ENCODE measurements at places on chromosomes 5 and 9.

DNA sequence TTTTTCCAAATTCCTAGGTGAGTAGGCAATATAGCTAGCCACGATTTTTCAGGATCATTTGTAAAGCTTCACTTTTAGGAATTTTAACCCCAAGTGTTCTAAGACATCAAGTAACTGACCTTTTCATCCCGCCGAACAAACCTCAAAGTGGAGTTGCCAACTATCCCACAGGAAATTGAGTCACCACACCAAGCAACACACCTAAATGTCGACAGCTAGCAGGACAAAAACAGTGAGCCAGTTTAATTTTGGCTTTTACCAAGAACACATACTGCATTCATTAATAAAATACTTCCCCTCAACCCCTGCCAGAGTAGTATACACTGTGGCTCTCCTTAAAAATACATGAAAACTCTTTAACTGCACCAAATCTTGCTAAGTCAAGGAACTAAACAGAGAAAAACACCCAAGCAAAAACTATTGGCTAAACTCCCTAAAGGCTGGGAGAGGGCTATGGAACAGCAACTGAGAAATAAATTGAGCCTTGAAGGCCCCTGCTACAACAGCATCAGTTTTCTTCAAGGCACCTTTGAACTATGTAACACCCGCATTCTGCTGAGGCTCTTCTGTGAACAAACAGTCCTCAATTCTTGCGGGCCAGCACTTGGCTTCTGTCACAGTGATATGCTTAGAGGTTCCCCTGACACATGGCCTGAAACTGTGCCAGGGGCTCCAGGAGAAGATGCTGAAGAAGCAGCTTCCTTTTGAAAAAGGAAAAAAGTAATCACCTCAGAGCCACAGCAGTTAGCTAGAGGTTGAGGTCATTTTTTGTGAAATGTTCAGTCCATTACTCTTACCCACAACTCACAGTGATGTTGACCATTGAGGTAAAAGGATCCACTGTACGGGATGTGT, 459.6 kb downstream of the RAB3C start:
- DNase-seq: no peak

- no peak for DNase-seq
Observed at GRCh38 chr5:82356808-82357671, 78.9 kb upstream of the RPS23 start.

DNA sequence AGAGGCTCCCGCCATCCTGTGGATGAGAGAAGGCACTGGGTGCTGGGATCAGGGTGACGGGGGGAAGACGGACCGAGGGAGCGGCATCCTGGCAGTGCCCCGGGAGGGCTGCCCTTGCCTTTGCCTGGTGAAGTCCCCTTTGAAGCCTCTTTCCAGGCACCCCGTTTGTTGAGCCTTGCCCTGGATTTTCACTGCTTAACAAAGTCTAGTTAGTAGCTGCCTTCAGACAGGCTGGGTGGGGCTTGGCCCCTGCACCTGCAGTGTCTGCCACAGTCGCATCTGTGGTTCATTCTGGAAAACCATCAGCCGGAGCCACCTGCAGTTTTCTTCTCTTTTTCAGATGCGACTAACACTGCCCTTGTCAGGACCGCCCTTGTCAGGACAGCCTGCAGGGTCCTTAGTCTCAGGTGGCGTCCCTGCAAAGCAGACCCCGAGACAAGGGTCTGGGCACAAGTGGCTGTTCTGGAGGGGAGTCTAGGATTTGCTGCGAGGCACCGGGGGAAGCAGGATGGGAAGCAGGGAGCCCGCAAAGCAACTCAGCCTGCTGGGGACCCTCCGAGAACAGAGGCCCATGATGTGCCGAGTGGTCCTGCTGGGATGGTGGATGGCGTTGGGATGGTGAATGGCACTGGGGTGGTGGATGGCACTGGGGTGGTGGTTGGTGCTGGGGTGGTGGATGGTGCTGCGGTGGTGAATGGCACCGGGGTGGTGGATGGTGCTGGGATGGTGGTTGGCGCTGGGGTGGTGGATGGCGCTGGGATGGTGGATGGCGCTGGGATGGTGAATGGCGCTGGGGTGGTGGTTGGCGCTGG, 147.9 kb upstream of the COL5A1 start:
- no peak for DNase-seq

GRCh38 chr5:31770132-31770720, 131.3 kb downstream of the PDZD2 start:
- DNase-seq: no peak

DNA sequence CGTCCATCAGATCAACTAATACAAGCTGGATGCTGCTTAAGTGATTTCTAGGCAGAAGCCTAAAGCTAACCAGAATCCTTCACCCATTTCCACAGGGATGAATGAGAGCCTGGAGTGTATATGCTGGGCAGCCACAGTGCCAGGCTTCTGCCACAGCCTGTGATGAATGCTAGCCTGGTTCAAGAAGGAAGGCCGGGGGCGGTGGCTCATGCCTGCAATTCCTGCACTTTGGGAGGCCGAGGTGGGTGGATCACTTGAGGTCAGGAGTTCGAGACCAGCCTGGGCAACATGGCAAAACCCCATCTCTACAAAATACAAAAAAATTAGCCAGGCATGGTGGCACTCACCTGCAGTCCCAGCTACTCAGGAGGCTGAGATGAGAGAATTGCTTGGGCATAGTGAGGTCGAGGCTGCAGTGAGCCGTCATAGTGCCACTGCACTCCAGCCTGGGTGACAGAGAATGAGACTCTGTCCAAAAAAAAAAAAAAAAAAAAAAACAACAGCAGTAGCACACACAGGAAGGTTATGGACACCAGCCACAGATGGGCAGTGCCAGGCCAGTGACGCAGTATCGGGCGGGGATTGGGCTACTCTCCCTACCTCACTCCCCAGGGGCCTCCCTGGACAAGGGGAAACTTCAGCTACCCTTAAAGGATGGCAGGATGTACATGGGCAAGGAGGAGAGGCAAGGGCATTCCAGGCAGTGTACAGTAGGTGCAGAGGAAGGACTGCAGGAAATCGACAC, 23.1 kb upstream of the HMCN2 start:
- no peak for DNase-seq

DNA sequence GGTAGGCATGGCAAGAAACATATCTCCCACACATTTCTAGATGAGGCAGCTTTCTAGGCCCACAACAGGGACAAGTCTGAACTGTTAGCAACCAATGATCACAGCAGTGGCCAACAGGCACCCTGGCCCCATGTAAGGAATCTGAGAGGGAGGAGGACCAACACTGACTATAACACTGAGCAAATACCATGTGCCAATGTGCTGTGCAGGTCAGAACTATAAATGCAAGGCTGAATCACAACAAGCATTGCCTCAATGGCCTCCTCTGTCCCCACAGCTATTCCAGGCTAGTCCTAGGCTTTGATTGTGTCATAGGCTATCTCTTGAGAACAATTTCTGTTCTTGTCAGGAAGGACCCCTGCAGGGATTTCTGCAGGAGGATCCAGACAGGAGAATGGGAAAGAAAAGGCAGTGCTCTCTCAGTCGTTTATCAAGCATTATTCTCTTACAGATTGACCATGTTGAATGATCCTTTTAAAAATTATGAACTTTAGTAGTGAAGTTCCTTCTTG, 221.2 kb downstream of the TLE1 start:
- DNase-seq: no peak

DNA sequence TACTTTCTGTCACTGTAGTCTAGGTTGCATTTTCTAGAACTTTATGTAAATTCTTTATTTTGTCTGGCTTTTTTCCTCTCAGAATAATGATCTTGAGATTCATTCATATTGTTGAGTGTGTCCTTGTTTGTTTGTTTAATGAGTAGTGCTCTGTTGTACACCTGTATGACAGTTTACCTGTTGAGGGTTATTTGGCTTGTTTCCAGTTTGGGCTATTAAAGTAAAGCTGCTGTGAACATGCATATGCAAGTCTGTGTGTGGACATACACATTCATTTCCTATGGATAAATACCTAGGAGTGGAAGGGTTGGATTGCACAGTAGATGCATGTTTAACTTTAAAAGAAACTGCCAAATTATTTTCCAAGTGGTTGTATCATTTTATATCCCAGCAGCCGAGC, 30.4 kb downstream of the MVB12B start:
- no peak for DNase-seq
